ENCODE measurements at places on chromosomes 2 and 18. TPM values are rescaled to one million over a fixed set of nuclear protein-coding genes. Genes with fewer than 3 reads are reported as not detected.
A peak's percentile ranks its signal among the peaks of the same experiment; 100 is the strongest.

The RAPGEF4 gene
- 5.1 TPM for total RNA-seq

DNA sequence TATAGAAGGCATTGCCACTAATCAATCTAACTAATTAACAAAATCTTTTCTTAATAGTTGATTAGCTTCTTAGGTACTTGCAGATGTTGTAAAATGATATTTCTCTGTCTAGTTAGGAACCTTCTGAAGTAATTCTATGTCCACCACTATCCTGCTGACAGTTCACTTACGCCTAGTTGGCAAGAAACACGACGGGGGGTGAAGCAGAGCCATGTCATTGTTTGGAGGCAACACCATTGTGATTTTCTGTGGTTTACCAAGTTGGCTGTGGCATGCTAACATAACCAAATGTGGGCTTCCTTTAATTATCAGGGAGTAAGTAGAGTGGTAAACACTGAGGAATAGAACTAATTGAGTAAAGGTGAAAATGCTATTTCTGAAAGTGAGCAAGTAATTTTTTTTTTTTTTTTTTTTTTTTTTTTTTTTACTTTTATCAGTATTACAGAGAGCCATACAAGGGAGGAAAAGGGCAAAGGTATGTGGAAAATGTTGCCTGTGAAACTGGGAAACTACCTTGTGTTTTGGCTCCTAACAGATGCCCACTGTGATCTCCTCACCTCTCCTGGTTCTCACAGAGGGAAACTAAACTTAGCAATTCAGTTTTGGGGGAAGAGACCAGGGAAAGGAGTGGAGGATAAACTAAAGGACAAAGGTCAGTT, 126.8 kb downstream of the MEIS1 start:
- DNase-seq, result no peak

DNA sequence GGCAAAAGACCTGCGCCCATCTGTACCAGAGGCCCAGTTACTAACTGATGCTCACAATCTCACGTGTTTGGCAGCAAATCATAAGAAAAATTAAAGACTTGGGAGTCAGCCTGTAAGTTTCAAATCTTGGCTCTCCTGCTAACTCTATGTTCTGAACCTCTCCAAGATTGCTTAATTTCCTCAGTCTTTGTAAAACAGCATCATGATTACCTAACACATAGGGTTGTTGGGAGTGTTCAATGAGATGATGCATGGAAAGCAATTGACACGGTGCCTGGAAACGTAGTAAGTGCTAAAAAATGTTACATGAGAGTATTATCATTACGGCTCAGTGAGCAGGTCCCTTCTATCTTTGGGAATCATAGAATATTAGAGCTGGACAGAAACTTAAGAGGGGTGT, 497.6 kb upstream of the TCF4 start:
- DNase-seq, result no peak

The CCDC138 gene
- total RNA-seq, result 2.9 TPM

The FOXI3 gene
- not detected for total RNA-seq

The ECEL1 gene
- total RNA-seq, result not detected

- DNase-seq, result no peak
Measured at GRCh38 chr2:11123856-11124759, 31.2 kb upstream of the SLC66A3 start.

DNA sequence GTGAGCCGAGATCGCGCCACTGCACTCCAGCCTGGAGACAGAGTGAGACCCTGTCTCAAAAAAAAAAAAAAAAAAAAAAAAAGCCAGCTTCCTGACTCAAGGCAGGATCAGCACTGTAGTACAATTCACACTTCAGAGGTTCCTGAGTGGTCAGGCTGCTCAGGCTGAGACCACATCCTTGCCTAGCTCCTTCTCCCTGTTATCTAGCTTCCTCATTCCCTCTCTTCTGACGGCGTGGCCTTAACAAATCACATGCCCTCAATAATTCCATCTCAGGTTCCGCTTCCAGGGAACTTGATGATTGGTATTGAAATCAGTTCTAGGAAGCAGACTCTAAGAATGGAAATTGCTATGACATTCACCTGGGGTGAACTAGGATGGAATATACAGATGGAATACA, 29.8 kb upstream of the KDM3A start:
- DNase-seq, result no peak

- DNase-seq, result no peak
Measured at GRCh38 chr2:120430957-120431356, 85.0 kb downstream of the INHBB start.

The MARCO gene
- total RNA-seq, result not detected

GRCh38 chr2:240988146-240988545, 10.3 kb upstream of the SNED1 start:
- no peak for DNase-seq

The CDH2 gene
- total RNA-seq, result 104 TPM

DNA sequence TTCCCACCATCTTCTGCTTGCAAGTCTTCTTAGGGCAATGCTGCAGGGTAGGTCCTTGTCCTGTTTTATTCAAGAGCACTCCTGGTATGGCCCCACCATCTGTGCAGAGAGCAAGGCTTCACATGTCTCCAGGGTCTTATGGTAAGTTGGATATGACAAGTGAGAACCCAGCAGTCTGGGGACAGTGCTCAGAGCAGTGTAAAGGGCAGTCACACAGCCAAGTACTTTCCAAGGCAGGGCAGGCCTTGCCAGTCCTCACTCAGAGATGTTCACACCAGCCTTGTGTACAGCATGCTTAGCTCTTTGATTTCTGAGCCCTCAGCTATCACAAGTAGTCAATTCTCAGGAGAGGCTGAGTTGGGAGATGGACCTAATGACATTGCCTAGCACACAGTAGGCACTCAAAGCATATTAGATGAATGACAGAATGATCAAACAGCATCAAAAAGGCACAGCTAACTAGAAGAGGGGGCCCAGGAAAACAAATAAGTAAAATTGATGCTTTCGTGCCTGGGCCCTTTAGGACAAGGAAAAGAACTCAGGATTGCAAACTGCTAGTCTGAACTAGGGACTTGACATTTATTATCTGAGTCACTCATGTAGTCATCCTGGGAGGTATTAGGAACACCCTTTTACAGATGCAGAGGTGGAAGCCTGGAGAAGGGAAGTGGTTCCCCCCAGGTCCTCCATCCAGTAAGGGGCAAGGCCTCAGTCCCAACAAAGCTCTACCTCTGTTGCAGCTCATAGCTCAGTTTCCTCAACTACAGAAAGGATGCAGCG, 86.7 kb upstream of the CTAGE1 start:
- no peak for DNase-seq

DNA sequence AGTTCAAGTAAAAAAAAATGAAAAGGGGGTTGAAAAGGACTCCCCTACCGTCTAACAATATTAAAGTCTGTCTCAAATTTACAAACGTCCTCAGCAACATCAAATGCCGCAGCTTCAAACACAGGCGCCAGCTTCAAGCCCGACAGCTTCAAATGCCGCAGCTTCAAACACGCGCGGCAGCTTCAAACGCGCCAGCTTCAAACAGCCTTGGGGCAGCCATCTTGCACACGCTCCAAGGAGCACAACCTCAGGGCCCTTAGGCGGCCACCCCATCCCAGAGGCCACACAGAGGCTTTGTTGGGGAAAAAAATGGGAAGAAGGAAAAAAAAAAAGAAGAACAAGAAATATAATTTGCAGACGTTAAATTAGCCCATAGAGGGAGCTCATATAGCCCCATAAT, 244.4 kb upstream of the VRK2 start:
- no peak for DNase-seq

- DNase-seq, result no peak
Measured at GRCh38 chr18:50287028-50287440, 458 bp downstream of the CXXC1 start.

DNA sequence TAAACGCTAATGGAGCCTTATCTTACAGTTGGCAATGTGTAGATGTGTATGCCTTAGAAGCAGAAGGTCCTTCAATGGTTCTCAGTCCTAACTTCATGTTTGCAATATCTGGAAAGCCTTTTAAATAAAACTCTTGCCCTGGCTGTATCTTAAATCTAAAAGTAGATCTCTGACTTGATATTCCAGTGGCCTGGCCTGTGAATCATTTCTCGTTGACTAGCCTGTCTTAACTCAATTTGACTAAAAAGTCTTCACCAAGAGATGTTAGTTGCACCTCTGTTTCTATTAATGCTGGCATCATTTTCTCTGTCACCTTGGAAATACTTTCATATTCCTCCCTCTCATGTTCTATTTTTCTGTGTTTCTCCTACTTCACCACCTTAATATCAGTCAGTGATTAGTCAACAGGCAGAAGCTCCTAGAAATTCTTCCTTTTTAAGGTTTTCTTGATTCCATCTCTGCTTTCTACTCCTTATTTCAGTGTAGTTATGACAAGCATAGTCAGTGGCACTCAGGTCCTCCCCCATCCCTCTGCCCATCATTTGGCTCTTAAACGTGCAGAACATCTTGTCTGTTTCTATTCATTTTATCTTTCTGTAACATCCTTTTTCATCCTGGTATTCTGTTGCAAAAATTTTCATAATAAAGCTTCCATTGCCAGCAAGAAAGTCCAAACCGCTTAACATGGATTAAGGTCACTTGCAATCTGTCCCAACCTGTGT, 4.3 kb downstream of the ITGAV start:
- DNase-seq, result no peak

DNA sequence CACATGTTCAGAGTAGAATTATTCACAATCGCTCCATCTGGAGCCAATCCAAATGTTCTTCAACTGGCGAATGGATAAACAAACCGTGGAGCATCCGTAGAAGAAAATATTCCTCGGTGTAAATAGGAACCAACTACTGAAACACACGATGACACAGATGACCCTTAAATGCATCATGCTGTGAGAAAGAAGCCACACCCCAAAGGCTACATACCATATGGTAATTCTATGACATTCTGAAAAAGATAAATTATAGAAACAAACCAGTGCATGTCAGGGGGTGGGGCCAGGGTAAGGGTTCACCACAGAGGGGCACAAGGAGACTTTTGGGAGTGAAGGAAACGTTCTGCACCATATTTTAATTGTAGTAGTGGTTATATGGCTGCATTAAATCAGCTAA, 312.2 kb upstream of the SMIM21 start:
- no peak for DNase-seq

The FZD7 gene
- total RNA-seq, result 10.5 TPM

The RDH14 gene
- total RNA-seq, result 19.4 TPM

The ABCG8 gene
- not detected for total RNA-seq

DNA sequence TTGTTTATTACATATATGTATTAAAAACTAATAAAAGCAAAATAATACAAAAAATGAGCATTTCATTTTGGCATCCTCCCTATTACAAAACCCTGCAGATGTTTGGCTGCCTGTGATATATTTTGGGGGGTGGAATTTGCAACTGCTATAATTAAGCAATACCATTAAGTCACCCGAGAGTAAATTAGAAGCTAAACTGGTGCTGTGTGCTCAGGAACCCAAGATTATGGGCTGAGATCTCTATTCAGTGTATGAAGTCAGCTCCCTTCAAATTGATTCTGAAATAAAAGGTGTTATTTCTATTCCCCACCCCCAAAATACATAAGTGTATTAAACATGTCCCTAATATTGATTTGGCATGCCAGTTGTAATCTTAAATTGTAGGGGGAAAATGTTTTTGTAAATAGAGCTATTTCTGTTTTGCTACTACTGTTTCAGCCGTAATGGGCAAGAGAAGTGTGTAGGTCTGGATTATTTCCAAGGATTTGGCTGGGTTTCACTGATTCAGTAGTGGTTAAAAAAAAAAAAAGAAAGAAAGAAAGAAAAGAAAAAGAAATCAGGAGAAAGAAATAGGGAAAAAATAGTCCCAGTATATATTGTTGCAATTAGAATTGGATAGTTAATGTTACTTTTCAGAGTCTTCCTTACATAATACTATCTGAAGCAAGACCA, 110.9 kb downstream of the SS18 start:
- DNase-seq, result no peak

DNA sequence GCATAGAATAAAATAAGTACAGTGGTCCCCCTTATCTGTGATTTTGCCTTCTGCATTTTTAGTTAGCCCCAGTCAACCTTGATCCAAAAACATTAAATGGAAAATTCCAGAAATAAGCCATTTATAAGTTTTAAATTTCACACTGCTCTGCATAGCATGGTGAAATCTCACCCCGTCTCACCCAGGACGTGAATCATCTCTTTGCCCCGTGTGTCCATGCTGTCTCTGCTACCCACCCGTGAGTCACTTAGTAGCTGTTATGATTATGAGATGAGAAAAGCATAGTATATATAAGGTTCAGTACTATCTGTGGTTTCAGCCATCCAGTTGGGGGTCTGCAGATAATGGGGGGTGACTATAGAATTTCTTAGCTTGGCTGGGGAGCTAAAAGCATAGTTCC, 67.3 kb downstream of the RHBDD1 start:
- DNase-seq, result no peak

- no peak for DNase-seq
Measured at GRCh38 chr2:186911551-186912085, 62.6 kb upstream of the ZSWIM2 start.

GRCh38 chr2:47029737-47030524, 114.3 kb upstream of the MCFD2 start:
- DNase-seq, result no peak

GRCh38 chr2:232292395-232293154, 86.0 kb upstream of the ALPP start:
- peak; percentile 41 for DNase-seq

The DSC3 gene
- 2.0 TPM for total RNA-seq

DNA sequence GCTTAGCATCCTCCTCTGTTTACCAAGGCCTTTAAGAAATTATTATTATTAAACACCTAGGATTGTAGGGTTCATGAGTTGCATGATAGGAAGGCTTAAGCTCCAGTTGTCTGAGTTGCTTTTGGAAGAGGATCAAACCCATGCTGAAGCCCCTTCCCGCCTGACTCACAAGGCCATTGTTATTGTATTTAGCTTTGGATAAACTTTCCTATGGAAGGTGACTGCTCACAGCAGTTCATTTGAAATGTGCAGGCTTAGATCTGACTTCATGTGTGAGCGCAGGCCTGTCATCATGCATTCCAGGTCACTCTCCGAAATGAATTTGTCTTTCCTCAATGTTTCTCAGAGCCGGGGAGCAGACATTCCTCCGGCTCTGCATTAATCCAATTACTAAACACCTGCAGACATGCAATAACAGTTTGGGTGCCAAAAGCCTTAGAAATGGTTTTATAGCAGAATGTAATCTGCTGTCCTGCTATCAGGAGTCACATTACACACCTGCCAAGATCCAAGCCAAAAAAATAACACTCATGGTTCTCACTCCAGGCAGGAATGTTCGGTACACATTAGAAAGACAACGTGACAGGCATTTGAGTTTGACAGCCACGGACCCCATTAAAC, 119.9 kb downstream of the OSR1 start:
- DNase-seq, result no peak
